Aorta (tissue), 5 donors: ENCODE measurements at places on chromosomes 2 and 18. TPM values are rescaled to one million over a fixed set of nuclear protein-coding genes. Genes with fewer than 3 reads are reported as not detected.

GRCh38 chr2:127106457-127106990 is 430 bp downstream of the BIN1 start:
- no peaks in the 10 kb centered on the region for H3K36me3 ChIP-seq
- peak overlapping the region; percentile 73 for H3K4me3 ChIP-seq

DNA sequence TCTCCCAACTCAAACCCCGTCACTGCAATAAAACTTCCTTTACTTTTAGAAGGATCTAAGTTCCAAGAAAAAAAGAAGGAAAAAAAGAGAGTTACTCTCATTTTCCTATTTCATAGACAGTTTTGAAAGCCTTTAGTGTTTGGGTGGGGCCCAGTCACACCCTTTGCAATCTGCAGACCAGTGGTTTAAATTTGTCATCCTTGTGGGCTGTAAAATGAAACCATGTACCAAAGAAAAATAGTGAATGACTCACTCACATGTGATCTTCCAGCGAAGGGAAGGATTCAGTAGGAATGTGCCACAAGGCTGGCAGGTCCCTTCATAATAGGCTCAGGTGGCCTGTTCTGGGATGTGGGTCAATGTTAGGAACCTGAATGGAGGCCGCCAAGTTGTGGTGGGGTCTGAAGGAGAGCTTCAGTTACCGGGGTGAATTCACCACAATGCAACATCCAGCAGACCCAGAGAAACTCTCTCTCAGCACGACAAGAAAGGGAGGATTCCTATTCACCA is 28.3 kb downstream of the ANXA4 start:
- DNase-seq = peak; percentile 65
- H3K4me1 ChIP-seq = peaks cover 9% of the 10 kb centered on the region
- no peaks in the 10 kb centered on the region for H3K36me3 ChIP-seq
- H3K4me3 ChIP-seq = no peak overlapping the region
- no peaks in the 10 kb centered on the region for H3K27me3 ChIP-seq

GRCh38 chr2:171316755-171317337 is 116.9 kb downstream of the METTL8 start:
- H3K4me1 ChIP-seq = peaks cover 6% of the 10 kb centered on the region
- no peak overlapping the region for H3K27ac ChIP-seq
- no peaks in the 10 kb centered on the region for H3K36me3 ChIP-seq
- H3K4me3 ChIP-seq = no peak overlapping the region
- no peak for DNase-seq

GRCh38 chr2:8324901-8325300 is 357.0 kb upstream of the ID2 start:
- no peaks in the 10 kb centered on the region for H3K4me1 ChIP-seq
- no peak for DNase-seq
- H3K27ac ChIP-seq = no peak overlapping the region
- no peaks in the 10 kb centered on the region for H3K27me3 ChIP-seq
- no peak overlapping the region for H3K4me3 ChIP-seq

Gene KIF5C
- 2.3 TPM for total RNA-seq

- no peak for DNase-seq
- no peak overlapping the region for H3K27ac ChIP-seq
- H3K4me1 ChIP-seq = no peaks in the 10 kb centered on the region
These were observed 126.6 kb downstream of the COMMD1 start for GRCh38 chr2:62032096-62032495.

Gene CHRNG
- not detected for total RNA-seq

Gene TTN
- 41.7 TPM for total RNA-seq

- no peak overlapping the region for H3K4me3 ChIP-seq
- H3K4me1 ChIP-seq = no peaks in the 10 kb centered on the region
- no peak overlapping the region for H3K27ac ChIP-seq
- no peak for DNase-seq
- H3K36me3 ChIP-seq = no peaks in the 10 kb centered on the region
These were observed 130.5 kb downstream of the NCK2 start for GRCh38 chr2:105875241-105875640.

DNA sequence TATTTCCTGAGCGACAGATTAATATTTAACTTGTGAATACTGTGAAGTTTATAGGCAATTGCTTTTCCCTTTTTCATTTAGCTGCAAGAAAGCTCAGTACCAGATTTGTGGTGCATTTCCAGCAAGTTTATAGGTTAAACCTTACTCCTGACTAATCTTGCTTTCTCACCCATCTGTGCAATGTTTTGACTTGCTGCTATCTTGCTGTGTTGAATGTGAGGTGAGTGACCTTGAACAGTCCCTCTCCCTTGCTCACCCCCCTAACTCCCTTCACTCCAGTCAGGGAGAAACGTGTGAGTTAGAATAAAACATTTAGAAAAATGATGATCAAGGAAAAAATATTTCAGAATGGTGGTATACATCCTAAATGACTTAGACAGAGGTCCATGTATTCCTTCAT is 39.8 kb upstream of the PARD3B start:
- no peaks in the 10 kb centered on the region for H3K27me3 ChIP-seq
- DNase-seq = no peak
- H3K27ac ChIP-seq = no peak overlapping the region
- H3K4me3 ChIP-seq = no peak overlapping the region
- H3K36me3 ChIP-seq = no peaks in the 10 kb centered on the region
